Activated naive CD4-positive, alpha-beta T cell (primary cell): ENCODE measurements at places on chromosomes 5 and 9.

- no peak for DNase-seq
Observed at GRCh38 chr9:121889990-121890563, 203.0 kb downstream of the TTLL11 start.

- DNase-seq: no peak
Observed at GRCh38 chr5:110294281-110294680, 432.2 kb downstream of the TMEM232 start.

DNA sequence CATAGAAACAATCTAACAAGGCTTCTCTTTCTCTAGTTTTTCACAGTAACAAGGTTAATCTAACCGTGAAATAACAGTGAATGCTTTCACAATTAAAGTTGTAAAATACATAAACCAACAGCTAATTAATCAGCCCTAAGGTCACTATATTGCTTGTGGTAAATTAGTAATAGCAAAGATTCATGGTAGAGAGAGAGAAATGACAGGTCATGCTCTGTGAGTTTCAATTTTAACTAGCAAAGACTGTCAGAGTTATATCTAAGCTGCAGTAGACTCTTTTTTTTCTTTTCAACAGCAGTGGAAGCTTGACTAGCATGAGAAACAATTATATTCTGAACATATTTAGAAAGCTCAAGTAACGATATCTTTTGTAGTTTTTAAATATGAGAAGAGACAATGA is 1068.0 kb downstream of the MAT2B start:
- DNase-seq: no peak

DNA sequence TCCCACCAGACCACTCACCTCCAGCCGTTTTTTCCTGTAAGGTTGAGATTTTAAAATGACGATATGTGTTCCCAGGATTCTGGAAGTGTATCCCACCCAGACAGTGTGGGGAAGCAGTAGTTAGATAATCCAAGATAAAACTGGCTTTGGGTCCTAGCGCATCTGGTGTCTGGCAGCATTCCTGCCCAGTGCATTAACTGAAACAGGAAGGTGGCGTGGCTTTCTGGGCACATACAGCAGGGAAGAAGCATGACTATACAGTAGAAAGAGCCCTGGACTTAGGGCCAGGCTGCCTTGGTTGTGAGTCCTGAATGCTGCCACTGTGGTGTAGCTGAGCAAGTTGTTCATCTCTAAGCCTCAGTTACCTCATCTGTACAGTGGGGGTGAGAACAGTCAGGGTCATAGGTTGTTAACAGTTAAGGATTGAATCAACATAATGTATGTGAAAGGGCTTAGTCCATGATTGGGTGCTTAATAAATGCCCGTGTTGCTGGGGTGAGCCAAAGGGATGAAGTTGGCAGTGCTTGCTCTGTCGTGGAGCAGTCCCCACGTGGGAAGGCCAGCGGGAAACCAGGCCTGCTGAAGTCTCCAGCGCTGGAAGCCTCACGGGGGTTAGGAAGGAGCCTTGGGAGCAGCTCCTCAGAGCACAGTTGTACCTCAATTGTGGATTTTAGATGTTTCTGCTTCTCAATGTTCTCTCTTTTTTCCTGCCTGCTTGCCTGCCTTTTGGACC is 18.0 kb downstream of the CLTA start:
- DNase-seq: no peak

- no peak for DNase-seq
Observed at GRCh38 chr5:78827725-78828124, 157.4 kb downstream of the ARSB start.

GRCh38 chr5:156328161-156328560 is 1.2 kb downstream of the SGCD start:
- no peak for DNase-seq

- no peak for DNase-seq
Observed at GRCh38 chr5:57725658-57726504, 243.3 kb upstream of the ACTBL2 start.

DNA sequence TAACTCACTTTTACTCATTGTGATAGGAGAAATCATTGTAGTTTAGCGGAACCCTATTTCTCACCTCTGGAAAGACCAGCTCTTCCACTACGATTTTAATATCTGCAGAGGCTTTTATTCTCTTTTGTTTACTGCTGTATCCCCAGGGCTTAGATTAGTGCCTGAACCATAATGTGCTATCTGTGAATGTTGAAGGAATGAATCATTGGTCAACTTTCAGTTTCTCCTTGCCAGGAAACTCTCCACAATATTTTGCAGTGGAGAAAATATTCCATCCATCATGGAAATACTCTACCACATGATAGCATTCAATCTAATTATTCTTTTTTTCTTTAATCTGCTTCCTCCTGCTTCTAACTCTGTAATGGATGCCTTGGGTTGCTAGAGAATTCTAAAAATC is 263.5 kb upstream of the PTPRD start:
- no peak for DNase-seq

GRCh38 chr9:106718936-106719335 is 144.0 kb upstream of the ZNF462 start:
- no peak for DNase-seq

- DNase-seq: no peak
Observed at GRCh38 chr5:179140293-179140692, 80.1 kb downstream of the ZNF354C start.

- no peak for DNase-seq
Observed at GRCh38 chr5:34970552-34970951, 41.2 kb downstream of the DNAJC21 start.

DNA sequence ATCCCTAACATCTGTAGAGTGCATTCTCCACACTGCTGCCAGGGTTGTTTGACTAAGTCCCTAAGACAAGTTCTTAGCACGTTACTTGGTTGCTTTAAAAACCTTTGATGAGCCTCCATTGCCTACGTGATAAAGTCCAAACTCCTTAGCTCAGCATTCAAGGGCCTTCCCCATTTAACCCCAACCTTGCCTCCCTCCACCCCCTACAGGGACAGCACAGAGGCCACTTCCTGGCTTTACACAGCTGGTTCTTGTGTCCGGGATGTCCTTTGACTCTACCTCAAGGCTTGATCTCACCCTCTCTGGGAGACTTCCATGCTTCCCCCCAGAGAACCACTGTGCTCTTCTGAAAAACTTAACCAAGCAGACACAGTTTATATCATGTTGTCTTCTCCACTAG is 29.4 kb downstream of the FAM240B start:
- no peak for DNase-seq

DNA sequence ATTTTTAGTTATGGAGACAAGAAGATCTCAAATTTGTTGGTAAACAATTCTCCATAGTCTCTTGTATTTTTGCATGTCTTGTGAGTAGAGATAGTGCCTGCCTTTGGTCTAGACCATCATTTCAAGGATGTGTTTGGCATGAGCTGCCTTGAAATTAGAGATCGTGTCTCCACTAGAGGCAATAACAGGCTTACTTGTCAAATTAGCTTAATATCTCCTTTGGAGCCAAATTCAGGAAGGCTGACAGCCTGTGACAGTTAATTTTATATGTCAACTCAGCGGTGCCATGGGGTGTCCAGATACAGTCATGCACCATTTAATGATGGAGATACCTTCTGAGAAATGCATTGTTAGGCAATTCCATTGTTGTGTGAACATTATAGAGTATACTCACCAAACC is 24.8 kb upstream of the PRDM9 start:
- no peak for DNase-seq

DNA sequence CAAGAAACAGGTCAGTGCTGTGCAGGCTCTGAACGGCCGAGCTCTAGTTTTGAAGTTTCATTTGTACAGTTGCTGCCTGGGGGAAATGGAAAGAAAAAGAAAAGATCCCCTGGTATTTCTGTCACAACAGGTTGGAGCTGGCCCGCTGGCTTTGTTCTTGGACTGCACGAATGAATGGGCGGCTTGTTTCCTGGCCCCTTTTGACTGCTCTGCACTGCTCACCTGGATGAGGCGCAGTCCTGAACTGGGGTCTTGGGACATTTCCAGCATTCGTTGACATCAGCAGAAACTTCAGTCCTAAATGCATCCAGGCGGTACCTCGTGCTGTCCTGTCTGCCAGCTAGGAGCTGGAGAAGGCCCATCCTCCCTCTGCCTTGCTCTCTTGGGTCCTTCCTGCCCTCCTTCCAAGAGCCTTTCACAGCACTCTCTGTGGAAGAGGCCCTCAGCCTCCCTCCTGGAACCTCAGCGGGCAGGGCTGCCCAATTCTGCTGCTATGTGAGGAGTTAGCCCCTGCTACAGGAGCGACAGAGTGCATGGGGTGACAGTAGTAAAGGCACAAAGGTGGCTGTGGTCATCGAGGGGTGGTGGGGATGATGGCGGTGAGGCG is 189.2 kb downstream of the FSTL4 start:
- no peak for DNase-seq

DNA sequence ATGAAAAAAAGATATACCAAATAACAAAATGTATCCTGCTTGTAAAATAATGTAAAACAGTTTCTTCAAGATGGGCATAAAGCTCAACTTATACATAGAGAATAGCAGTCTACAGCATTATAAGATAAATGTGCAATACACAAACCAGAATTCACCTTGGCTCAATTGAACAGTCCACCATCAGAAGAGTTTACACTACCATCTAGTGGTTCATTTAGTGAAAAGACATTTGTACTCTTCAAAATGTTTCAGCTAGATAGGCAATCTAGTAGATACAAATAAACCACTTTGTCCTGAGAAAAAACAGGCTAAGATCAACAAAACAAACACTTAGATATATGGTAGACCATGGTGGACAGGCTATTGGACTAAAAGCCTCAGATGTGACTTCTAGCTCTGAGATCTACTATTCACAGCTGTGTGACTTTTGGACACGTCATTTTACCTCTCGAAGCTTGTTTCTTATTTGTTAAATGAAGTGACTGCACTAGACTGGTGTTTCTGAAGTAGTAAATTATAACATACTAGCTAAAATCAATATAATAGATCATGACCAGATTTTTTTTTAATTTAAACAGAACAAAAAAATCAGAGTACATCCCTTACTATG is 22.1 kb upstream of the TPD52L3 start:
- no peak for DNase-seq

DNA sequence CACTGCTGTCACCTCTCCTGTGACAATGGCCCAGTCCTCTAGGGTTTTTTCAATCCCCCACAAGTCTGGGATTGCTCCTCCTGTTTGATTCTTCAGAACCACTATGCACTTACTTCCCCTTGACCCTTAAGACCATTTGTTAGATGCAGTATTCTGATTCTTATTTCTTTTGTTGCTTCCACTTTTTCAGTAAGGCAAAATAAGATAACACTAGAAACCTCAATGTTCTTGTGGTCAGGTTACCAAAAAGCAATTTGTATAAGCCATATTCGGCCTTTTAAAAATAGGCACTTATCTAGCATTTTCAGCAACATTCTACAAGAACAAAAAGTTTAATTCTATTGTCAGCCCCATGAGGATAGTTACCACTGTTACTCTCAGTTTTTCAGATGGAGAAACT is 220.0 kb downstream of the KDM4C start:
- no peak for DNase-seq

DNA sequence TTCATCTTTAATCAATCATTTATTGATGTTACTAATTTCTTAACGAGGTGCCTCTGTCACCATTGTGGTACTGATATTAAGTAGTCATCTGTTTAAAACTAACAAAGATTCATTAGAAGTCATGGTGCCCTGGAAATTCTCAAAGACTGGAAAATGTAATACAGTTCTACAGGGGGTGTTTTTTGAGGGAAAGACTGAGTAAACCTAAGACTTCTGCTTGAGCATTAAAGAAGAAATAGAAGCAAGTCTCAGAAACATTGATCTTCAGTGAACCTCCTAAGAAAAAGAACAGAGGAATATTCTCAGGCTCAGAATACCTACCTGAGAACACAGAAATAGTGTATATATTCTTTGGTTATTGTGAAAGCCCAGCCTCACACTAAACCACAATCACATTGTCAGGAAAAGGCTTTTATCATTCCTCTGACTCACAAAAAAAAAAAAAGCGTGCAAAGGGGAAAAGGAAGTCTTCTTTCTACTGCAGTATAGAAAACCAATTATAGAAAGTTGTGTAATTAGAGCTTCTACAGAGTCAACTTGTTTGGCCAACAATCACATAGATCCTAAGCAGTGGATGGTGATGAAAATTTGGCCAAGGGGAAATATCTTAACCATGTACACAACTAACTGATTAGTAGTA is 60.8 kb downstream of the HINT1 start:
- no peak for DNase-seq

DNA sequence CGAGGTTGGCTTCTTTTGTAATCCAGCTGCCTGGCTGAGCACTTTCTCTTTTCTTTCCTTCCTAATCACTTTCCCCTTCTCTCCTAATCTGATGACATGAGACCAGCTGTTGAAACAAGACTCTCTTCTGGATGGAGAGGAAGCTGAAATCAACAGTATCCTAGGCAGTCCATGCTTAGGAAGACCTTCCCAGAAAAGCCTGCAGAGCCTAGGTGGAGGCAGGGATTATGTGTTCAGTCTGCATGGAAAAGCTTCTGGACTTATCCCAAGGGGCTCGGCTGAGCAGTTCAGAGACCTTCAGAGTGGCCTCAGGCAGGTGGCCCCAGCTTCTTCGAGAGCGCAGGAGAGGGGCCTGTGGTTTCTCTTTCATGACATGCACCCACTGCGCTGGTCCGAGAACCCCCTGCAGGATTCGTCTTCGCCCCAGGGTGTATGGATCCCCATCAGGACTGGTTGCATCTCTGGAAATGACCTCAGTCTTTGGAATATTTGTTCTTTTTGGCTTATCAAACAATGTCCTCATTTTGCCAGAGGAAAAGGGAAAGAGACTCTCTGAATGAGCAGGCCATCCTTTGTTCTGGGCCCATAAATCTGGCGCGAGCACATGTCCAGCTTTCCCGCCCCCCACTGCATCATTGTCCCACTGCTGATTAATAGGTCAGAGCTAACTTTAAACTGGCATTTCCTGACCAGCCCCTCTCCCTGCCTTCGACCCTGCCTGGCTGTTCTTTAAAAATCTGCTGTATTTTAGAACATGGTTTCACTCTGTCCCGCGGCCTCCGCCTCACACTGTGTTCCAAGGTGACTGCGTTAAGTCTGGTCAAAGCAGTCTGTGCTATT is 177.9 kb upstream of the KLF4 start:
- no peak for DNase-seq

DNA sequence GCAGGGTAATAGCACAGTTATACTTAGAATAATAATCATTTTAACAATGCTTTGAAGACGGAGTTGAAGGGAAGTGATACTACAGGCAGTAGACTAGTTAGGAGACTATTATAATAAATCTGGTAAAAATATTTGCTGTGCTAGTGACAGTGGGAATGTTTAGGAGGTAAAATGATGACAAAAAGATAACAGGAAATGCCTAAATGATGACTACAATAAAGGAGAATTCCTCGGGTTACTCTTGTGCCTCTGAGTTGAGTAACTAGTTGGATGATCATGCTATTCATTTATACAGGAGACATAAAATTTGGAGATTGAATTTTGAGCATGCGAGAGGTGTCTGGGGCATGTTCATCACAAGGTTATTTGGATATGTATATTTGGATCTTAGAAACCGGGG is 32.2 kb upstream of the PAM start:
- no peak for DNase-seq

- DNase-seq: no peak
Observed at GRCh38 chr5:174834081-174834480, 109.7 kb downstream of the MSX2 start.

- no peak for DNase-seq
Observed at GRCh38 chr9:33908749-33909148, 91.8 kb downstream of the UBE2R2 start.
